Retinal pigment epithelial cell (primary cell): ENCODE measurements at places on chromosomes 5 and 9.

- no peak for DNase-seq
Measured at GRCh38 chr9:32378496-32378895, 5.9 kb upstream of the ACO1 start.

DNA sequence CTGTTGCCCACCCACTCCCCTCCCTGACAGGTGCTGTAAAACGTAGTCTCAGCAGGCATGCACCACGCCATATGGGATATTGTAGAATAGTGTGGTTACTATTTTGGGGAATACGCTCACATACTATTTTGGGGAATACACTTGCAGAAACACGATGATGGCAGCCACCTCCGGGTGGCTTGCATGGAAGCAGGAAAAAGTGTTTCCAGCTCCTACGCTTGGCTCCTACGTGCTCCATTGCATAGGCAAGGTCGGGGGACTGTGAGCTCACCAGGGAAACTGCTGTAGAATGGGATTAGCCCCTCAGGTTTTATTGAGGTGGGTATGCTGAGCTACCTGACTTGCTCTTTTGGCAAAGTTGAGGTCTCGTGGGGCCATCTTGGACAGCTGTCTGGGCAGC, 160.3 kb upstream of the NFIL3 start:
- DNase-seq: no peak

GRCh38 chr9:12703996-12704395, 10.8 kb downstream of the TYRP1 start:
- no peak for DNase-seq

GRCh38 chr5:96627792-96628398, 34.3 kb upstream of the CAST start:
- DNase-seq: no peak

GRCh38 chr5:51395245-51395644, 12.0 kb downstream of the ISL1 start:
- no peak for DNase-seq

- DNase-seq: no peak
Measured at GRCh38 chr5:96659170-96659569, 3.0 kb upstream of the CAST start.

GRCh38 chr9:16002816-16003215, 450.0 kb downstream of the CCDC171 start:
- no peak for DNase-seq

- peak; percentile 44 for DNase-seq
Measured at GRCh38 chr5:40594811-40595210, 84.9 kb upstream of the PTGER4 start.

DNA sequence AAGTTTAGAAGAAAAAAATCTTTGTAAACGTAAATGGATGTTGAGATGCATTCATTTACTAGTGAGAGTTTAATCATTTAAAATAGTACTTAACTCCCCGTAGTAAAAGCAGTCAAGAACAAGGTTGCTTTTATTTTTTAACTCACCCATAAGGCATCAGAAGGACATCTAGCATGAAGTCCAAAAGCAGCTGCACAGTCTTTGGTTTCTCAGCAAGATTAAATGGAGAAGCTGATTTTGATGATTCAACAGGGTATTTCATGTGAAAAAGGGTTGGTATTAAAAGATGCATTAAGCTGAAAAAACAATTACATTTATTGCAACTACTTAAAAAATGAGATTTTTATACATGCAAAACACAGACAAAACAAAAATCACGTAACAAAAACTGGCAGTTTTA, 44.0 kb downstream of the ECPAS start:
- no peak for DNase-seq

DNA sequence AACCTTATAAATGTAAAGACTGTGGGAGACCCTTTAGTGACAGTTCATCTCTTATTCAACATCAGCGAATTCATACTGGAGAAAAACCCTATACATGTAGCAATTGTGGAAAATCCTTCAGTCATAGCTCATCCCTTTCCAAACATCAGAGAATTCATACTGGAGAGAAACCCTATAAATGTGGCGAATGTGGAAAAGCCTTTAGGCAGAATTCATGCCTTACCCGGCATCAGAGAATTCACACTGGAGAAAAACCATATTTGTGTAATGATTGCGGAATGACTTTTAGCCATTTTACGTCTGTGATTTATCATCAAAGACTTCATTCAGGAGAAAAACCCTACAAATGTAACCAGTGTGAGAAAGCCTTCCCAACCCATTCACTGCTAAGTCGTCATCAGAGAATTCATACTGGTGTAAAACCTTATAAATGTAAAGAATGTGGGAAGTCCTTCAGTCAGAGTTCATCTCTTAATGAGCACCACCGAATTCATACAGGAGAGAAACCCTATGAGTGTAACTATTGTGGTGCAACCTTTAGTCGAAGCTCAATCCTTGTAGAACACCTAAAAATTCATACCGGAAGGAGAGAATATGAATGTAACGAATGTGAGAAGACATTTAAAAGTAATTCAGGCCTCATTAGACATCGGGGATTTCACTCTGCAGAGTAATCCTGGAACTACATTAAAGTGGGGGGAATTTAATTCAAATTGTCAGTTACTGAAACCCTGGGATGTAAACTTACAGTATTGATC, 17.7 kb downstream of the ZNF483 start:
- no peak for DNase-seq

- no peak for DNase-seq
Measured at GRCh38 chr5:127840809-127841208, 137.6 kb downstream of the CCDC192 start.

DNA sequence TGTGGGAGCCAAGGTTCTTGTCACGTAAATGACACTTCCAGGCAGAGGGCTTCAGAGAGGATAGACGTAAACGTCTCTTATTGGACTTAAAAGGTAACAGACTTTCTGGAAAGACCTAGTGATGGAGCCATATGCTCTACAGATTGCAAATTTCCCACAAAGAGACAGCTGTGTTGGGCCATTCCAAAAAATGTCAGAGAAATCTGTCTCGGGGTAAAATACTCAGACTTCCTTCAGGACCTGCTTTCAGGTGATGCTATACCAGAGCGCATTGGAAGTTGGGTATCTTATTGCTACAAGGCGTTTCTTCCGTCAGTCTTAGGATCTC, 29.2 kb downstream of the PROP1 start:
- DNase-seq: no peak

- DNase-seq: no peak
Measured at GRCh38 chr5:120199559-120199958, 264.5 kb upstream of the PRR16 start.

DNA sequence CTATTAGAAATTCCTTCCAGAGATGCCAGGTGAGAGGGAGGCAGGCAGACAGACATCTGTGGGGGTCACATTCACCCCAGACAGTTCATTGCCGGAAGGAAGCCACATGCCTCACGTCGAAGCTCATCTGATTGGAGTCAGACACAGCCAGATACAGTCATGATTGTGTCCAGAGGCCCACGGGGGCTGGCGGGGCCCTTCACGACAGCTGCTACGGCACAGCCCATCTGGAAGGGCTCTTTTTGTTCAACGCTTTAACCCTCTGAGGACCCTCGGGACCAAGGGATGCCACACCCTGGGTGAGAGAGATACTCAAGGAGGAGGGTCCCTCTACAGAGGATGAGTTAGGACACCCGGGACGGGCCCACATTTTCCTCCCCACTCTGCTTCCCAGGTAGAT, 31.9 kb upstream of the GABRP start:
- no peak for DNase-seq

GRCh38 chr5:39616131-39616530, 191.4 kb upstream of the DAB2 start:
- DNase-seq: no peak

- DNase-seq: peak; percentile 8
Measured at GRCh38 chr9:92180669-92181181, 65.5 kb upstream of the SPTLC1 start.

GRCh38 chr9:88820055-88820454, 171.2 kb upstream of the S1PR3 start:
- DNase-seq: no peak

DNA sequence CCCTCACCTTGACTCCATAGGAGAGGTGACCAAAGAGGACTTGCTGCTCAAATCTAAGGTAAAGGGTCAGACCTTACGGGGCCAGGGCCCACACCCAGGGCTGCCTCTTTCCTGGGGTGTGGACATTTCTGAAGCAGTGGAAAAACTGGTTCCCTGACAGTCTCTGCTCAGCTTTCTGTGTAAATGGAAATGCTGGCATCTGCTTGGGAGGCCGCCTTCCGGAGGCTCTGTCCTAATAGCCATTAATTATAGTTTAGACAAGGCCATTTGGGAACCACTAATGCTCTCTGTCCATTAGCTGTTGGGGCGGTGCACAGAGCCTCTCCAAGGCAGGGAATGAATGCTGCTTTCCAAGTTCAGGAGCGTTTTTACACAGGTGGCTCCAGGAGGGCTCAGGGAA, 17.3 kb downstream of the USP20 start:
- DNase-seq: no peak

DNA sequence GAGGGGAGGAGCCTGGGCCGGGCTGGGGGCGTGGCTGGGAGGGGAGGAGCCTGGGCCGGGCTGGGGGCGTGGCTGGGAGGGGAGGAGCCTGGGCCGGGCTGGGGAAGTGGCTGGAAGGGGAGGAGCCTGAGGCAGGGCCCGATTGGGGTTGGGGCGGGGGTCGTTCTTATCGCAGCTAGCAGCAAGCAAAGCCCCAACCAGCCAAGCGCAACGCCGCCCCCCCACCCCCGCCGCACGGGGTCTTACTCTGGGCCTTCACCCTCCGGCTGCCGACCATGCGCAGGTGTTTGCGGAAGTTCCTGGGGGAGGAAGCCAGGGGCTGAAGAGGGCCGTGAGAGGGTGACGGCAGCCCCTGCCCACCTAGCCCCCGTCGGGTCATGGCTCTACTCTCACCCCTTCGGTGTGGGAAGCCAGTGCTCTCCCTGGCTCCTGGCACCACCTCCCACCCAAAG, 5.0 kb downstream of the NSMF start:
- DNase-seq: no peak

DNA sequence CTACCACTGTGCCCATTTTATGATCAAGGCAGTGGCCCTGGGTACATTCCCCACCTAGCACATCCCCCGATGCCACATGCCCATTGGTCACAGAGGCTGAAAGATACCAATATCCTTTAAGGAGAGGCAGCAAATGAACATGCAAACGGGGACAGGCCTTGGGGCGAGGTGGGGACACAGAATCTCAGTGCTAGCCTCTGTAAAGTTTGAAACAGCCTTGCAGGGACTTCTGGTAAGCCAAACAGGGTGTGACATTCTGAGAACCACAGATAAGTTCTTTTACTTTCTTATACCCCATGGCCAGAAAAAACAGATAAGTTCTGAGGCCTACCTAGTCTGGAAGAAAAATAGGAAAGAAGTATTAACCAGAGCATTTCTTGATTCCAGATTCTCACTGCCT, 60.5 kb downstream of the ACER2 start:
- DNase-seq: no peak

DNA sequence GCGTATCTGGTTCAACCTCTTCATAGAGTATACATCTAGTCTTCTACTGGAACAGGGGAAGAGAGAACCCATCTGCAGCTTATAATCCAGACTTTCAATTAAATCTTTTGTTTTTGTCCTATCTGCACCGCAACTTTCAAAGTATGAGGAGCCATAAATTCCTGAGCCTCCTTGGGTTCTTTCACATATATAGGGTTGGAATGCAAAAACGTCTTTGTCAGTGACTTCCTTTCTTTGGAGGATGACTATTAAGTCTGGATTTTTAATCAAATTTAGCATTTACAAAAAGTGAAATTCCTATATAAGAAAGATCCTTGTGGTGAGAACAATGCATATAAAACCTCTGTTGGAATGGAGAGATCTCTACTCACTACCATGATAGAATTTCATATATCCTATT, 370.8 kb downstream of the TMEM38B start:
- DNase-seq: no peak

DNA sequence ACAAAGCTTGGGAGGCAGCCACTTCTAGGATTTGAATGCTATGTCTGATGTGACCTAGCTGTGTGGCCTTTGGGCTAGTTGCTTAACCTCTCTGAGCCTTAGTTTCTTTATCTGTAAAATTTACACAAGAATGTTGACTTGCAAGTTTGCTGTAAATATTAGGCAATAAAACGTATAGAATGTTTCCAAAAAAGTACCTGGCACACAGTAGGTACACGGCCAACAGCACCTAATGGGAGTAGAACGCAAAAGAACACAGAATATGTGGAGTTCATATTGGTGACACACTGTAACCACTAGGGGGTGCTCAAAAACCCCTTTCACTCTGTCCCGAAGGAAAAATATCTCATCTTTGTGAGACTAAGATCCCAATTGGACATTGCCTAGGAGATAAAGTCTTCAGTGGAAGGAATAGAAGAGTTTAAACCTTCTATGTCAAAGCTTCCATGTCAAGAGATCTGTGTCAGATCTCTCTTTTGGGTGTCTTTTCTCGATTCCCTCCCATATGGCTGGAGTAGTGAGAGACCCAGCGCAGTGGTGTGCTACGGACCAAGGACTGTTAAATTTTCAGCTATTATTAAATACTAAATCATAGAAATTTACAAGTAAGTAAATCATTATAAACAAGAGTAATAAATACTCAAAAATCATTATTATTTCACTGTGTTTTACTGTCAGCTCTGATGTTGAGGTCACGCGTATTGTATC, 145.4 kb upstream of the RAD23B start:
- no peak for DNase-seq

DNA sequence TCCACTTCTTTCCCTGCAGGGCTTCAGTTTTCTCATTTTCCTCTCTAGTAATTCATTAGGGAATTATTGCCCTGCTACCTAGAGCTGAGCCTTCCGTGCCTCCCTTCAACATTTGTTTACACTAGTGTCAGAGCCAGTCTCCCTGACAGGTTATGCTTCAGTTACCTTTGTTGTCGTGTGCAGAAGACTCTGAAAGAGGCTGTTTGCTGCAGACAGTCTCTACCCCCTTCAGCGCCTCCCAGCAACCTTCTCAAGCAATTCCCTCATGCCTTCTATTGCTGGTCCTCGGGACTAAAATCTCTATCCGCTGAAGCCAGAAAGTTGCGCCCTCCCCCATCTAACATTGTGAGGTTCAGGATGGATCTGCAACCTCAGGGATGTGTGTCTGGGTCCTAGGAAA, 12.8 kb downstream of the RALGPS1 start:
- no peak for DNase-seq

DNA sequence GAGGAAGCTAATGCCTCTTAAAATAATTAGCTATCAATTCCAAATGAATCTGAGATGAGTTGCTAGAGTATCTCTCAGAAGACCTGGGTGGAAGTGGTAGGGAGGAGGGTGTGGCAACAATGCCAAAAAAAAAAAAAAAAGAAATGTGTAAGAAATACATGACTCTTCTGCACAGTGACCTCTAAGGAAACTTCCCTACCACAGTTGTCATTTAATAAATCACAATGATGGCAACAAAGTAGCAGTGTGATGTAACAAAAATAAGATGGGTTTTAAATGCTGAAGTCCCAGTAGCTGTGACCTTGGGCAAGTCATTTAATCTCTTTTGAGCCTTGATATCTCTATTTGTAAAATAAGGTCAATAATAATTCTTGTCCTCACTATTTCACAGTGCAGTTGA, 7.2 kb downstream of the FOXD1 start:
- no peak for DNase-seq

GRCh38 chr5:9201011-9201410, 344.9 kb downstream of the SEMA5A start:
- DNase-seq: peak; percentile 37

GRCh38 chr9:130451509-130452388, 7.0 kb downstream of the ASS1 start:
- peak; percentile 91 for DNase-seq
